ENCODE measurements at places on chromosomes 13 and 19. TPM values are rescaled to one million over a fixed set of nuclear protein-coding genes. Genes with fewer than 3 reads are reported as not detected.

Gene RPL21
- total RNA-seq: 2,549 TPM

Gene ZNF837
- total RNA-seq: 3.8 TPM

Gene NLRP5
- not detected for total RNA-seq

Gene CHAMP1
- total RNA-seq: 5.7 TPM

DNA sequence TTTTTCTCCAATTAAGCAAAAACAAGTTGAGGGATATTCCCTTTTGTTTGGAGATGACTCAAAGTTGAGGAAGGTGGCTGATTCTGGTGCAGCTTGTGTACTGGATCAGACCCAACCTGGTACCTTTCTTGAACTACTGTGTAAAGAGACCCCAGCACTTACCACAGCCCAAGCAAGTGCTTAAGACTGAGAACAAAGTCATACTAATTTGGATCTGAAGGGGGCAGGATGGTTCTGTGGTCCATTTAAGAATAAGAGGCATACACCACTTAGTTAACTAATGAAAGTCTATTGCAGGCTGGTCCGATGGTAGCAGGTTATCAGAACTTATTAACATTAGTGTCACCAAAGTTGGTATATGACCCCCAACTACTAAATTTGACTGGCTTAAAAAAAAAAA, 6.3 kb downstream of the THSD1 start:
- no peaks in the 10 kb centered on the region for H3K36me3 ChIP-seq
- no peaks in the 10 kb centered on the region for H3K27me3 ChIP-seq
- H3K4me1 ChIP-seq: peaks cover 5% of the 10 kb centered on the region
- DNase-seq: no peak

DNA sequence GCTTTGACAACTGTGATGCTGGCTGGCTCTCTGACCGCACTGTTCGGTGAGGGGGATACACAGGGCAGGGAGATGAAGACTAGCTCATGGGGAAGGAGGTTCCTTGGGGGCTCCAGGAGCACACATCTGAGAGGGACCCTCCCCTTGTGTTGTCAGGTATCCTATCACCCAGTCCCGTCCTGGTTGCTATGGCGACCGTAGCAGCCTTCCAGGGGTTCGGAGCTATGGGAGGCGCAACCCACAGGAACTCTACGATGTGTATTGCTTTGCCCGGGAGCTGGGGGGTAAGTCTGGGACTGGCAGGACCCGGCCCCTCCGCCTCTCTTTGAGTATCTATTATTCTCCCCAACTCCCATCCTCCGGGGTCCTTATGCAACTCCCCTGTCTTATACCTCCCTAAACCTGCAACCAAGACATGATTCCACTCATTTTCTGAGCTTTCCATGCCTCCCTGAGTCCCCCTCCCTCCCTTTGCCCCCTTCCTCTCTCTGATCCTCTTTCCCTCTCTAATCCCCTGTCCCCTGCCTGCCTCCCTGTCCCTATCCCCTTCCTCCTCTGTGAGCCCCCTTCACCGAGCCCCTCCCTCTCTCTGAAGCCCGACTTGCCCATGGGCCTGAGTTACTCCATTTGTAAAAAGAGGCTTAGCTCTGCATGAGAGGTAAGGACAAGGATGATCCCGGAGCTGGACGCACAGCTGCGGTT, 12.5 kb downstream of the NCAN start:
- H3K4me1 ChIP-seq: peaks cover 4% of the 10 kb centered on the region
- H3K4me3 ChIP-seq: no peak overlapping the region
- H3K27ac ChIP-seq: no peak overlapping the region

DNA sequence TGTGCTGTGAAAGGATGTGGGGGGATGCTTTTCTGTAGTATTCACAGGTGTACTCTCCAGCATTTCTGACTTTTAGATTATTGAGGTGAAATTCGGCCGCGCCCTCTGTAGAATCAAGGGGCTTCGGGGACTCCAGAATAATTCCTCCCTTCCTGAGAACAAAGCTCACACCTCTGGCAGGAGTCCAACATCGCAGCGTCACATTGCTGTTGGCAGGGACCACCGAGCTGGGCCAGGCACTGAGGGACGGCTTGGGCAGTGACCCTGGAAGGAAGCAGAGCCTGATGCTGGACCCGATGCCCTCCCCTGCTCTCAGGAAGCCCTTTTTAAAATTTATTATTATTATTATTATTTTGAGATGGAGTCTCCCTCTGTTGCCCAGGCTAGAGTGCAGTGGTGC, 6.3 kb downstream of the TARM1 start:
- H3K27me3 ChIP-seq: no peaks in the 10 kb centered on the region
- DNase-seq: no peak
- no peaks in the 10 kb centered on the region for H3K36me3 ChIP-seq
- H3K4me1 ChIP-seq: no peaks in the 10 kb centered on the region
- no peak overlapping the region for H3K4me3 ChIP-seq

Data from thymus (tissue), 14 donors.